GM12892 (cell line): ENCODE measurements at places on chromosomes 11 and 22.

GRCh38 chr11:14551380-14551779, 31.2 kb upstream of the PSMA1 start:
- DNase-seq = no peak

DNA sequence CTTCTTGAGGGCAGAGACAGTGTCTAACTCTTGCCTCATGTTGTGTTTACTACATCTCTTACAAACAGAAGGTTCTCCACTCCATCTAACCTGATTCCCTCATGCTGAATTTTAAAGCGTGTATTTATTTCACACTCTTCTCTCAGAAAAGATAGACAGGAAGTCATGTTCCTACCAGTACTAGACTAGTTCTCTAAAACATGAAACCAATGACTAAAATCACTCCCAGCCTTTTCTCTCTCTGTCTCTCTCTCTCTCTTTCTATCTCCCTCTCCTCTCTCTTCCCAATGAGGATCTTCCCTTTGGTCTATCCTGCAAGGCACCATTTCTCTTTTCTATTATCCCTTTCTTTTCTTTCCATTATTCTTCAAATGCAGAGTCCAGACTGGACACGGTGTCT, 391.9 kb upstream of the CADM1 start:
- DNase-seq = no peak

DNA sequence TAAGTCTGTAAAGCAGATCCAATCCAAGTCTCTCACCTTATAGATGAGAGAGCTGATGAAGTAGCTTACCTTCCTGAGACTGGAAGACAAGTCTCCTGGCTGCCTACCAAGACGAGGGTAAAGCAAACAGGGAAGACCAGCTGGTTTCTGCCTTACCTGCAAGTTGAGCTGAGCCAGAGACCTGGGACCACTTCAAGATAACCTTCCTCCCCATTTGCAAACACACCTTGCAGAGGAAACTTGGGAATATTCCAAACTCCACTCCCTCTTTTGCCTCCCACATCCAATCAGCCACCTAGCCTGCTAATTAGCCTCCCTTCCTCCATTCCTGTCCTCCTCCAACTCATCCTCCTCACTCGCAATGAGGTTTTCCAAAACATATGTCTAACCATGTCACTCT, 23.4 kb upstream of the ROBO3 start:
- DNase-seq = no peak

- no peak for DNase-seq
Observed at GRCh38 chr11:73969091-73969490, 13.6 kb downstream of the UCP2 start.

DNA sequence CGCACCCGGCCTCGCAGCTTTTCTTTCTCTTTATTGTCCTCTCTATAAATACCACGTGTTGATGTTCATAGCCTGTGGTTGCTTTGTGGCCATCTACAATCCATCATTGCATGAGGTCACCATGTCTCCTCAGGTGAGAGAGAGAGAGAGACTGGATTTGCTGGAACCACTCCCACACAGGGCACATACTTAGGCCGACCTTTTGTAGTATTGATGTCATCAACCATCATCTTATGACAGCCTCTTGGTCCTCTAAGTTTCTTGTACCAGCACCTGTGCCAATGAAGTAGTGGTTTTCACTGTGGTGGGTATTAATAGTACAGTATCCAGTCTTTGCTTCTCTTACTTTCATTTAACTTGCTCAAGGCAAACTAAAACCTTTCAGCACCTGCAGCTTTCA, 22.8 kb upstream of the P2RY6 start:
- DNase-seq = no peak

GRCh38 chr22:44765571-44766285, 13.4 kb downstream of the ARHGAP8 start:
- DNase-seq = no peak

DNA sequence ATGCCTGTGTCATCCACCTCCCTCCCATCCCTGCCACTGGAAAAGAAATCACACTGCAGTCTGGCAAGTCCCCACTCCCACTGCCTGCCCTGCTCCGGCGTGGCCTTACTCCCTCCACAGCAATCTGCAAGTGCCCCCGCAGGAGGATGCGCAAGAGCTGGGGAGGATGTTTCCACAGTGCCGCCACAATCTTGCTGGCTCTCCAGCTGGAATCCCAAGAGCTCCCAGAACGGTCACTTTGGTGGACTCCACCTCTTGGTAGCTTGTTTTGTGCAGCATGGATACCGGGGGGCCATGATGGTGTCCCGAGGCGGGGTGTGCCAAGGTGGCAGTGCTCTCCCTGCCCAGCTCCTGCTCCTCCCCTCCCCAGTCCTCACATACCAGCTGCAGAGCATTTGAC, 76.3 kb downstream of the MICAL3 start:
- no peak for DNase-seq

DNA sequence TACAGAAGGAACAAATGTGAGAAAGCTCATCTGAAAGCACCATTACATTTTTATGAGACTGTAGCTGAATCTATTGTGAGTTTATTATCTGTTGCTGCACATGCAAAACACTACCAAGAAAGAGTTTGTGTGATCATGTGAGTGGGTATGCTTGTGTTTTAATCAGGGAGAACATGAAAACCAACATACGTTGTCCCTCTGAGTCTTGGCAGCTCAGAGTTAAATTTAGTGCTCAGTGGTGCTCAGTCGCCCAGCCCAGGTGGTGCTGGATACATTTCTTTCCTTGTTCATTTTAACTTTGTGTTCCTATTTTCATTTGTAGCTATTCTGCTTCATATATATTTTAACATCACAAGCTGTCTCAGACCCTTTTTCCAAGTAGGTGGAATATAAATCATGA, 500.6 kb downstream of the NTM start:
- DNase-seq = no peak

DNA sequence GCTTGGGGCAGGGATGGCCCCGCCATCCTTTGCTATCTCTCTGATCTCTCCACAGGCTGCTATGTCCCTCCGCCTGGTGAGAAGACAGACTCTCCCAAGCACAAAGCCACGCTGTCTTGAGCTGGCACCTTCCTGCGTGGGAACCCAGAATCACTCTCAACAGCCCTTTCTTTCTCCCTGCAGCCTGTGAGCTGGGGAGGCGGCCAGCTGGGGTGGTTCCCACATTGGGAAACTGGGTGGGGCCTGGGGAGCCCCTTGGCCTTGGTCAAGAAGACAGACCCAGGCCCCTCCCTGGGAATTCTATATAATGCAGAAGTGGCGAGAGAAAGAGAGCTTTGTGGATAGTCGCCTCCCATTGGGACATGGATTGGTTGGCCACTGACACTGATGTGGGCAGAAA, 129.0 kb upstream of the TIMP3 start:
- no peak for DNase-seq

- DNase-seq = no peak
Observed at GRCh38 chr11:69691463-69691862, 12.4 kb downstream of the FGF19 start.

- DNase-seq = no peak
Observed at GRCh38 chr11:15929371-15929901, 426.9 kb downstream of the SOX6 start.

GRCh38 chr11:128508770-128509510, 78.4 kb downstream of the ETS1 start:
- no peak for DNase-seq

GRCh38 chr22:17922925-17923903, 101.1 kb downstream of the MICAL3 start:
- DNase-seq = no peak

DNA sequence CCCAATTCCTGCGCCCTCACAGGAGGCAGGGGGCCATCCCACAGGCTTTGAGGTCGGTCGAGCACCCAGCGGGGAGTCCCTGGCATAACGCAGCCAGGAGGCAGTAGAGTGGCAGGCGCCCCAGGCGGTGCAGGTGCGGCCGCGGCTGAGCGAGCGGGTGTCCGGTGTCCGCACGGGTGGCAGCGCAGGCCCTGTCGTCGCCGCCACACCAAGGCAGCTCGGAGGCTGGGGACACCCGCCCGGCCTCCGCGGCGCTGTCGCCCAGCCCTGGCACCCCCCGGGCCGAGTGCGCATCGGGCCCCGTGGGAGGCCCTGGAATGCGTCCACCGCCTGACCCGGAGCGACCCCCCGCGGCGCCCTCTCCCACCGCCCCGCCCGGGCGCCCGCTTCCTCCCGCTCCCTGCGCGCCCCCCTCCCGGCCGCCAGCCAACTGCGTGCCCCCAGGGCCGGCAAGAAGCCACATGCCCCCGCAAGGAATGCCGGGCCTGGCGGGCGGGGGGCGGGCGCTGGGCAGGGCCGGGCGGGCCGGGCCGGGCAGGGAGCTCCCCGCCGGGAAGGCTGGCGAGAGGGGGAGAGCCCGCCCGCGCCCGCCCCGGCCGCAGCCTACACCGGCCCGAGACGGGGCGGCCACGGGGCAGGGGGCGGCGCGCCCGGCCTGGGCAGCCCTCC, 33.9 kb downstream of the PRDM11 start:
- DNase-seq = no peak

GRCh38 chr11:95138448-95138847, 48.8 kb downstream of the ENDOD1 start:
- no peak for DNase-seq

GRCh38 chr11:109071262-109071661, 350.7 kb upstream of the C11orf87 start:
- DNase-seq = no peak

DNA sequence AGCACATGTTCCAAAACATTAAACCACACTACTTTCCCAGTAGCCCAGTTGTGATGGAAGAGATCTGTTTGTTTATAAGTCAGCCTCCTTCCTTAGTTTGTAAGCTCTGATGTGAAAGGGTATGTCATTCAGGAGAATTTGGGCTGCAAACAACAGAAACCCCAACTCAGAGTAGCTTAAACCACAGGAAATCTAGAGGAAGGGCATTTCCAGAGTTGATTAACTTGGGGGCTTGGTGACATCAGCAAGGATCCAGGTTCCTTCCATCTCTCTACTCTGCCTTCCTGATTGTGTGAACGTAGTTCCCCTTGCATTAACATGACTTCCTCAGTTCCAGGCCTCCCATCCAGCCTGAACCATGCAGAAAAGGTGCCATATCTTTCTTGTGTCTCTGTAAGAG, 6.5 kb upstream of the FJX1 start:
- DNase-seq = no peak

DNA sequence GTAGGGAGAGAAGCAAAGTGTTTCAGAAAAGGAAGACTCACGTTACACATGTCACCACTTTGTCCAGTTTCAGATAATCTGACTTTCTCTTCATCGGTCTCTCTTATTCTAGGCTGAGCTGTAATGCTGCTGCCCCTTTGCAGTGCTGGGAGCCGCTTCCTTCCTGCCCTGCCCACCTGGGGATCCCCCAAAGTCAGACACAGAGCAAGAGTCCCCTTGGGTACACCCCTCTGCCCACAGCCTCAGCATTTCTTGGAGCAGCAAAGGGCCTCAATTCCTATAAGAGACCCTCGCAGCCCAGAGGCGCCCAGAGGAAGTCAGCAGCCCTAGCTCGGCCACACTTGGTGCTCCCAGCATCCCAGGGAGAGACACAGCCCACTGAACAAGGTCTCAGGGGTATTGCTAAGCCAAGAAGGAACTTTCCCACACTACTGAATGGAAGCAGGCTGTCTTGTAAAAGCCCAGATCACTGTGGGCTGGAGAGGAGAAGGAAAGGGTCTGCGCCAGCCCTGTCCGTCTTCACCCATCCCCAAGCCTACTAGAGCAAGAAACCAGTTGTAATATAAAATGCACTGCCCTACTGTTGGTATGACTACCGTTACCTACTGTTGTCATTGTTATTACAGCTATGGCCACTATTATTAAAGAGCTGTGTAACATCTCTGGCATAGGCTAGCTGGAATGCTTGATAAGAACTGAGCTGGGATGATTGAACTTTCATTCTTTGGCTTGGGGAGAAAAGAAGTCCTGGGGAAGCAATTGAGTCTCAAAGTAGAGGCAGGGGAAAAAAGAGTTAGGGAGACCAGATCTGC, 31.2 kb upstream of the SMIM35 start:
- DNase-seq = no peak

DNA sequence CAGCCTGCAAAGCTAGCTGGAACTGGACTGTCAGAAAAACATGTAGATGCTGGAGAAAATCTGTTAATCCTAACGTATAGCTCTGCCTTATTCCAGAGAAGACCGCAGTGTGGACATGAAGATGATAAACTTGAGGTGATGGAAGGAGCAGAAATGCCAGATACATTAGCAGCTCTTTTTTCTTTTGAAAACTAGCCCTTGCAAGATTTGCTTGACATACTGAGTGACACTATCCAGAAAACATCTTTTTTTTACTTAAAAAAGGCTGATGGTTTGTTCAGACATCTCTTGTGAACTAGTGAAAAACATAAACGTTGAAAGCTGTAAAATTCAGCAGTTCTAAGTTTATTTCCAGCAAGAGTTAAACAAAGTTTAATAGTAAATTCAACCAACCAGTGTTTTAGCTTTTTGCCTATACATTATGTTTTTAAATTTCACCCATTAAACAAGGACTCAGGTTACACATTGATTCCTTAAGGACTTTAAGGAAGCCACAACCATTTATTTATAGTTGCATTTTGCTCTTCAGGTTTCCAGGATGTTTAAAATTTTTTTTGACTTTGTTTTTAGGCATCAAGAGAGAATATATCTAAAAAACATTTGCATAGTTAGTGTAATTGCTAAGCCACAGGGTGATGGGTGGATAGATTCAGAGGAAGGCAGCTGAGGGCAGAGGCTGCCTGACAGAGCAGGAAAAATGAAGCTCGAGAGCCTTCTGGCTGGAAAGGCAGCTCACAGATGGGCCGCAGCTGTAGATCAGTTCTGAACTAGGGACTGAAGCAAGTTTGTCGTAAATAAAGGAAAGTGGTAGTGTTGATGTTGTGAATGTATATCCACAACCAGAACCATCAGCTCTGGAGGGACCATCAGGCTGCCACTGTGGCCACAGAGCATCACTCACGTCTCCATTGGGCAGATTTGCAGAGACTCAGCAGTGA, 9.5 kb downstream of the SNAP29 start:
- no peak for DNase-seq

DNA sequence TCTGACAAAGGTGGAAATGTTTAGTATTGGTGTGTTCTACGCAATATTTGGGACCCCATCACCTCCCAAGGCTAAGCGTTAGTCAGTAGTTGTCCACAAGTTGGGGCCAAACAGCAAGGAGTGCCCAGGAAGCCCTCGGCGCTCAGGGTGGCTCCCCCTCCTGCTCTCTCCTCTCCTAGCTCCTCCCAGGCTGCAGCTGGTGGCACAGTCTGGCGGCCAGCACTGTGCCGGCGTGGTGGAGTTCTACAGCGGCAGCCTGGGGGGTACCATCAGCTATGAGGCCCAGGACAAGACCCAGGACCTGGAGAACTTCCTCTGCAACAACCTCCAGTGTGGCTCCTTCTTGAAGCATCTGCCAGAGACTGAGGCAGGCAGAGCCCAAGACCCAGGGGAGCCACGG, 16.8 kb downstream of the CD5 start:
- no peak for DNase-seq

DNA sequence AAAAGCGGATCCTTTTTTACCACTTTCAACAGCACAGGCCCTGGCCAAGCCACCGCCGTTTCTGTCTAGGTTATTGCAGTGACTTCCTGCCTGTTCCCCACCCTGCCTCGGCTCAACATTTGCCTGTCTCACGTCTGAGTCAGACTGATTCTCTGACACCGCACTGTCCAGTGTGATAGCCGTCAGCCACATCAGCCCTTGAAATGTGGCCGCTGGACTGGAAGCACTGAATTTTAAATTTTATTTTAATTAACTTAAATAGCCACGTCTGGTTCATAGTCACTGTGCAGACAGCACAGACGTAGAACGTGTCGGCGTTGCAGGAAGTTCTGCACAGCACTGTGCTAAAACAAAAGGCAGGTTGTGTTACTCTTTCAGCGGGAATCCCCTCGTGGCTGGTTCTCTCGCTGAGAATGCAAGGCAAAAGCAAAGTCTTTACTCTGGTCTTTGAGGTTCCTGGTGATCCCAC, 56.3 kb upstream of the ADSL start:
- DNase-seq = peak; percentile 46
